ENCODE measurements at places on chromosomes 7 and 10. TPM values are rescaled to one million over a fixed set of nuclear protein-coding genes. Genes with fewer than 3 reads are reported as not detected.

DNA sequence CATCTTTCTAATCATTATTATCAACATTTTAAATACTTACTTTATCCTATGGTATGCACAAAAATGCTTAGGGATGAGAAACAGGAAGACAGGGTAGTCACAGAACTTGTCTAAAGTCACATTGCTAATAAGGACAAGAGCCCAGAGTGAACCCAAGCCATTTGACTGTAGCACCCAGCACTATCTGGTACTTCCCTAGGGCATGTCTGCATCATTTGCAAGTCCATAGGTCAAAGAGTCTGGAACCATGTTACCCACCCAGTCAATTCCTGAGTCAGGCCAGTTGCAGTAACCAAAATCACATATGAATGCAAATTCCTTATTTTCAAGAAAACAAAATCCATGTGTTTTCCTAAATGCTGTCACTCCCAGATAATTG lies 19.1 kb downstream of the ASAH2 start:
- H3K4me1 ChIP-seq = no peaks in the 10 kb centered on the region
- DNase-seq = no peak
- peaks cover 14% of the 10 kb centered on the region for H3K27me3 ChIP-seq
- no peaks in the 10 kb centered on the region for H3K36me3 ChIP-seq

GRCh38 chr10:6593241-6593671 lies 13.2 kb upstream of the PRKCQ start:
- H3K4me3 ChIP-seq = no peak overlapping the region
- no peak overlapping the region for H3K27ac ChIP-seq
- H3K4me1 ChIP-seq = no peaks in the 10 kb centered on the region
- DNase-seq = no peak
- H3K27me3 ChIP-seq = no peaks in the 10 kb centered on the region

DNA sequence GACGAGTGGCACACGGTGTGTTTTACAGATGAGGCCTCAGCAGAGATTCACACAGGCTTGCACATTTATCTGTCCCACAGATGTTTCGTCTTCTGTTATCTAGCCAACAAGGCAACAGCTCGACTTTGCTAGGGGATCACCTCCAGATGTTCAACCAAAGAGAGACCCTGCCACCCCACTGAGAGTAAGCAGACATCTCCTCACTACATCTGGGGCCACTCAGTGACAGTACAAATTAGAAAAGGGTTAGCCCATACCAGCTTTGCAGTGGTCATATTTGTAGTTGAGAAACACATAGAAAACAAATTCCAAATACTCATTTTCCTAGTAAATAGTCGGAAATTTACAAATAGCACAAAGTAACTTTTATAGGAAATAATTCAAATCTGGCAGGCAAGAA lies 164.2 kb downstream of the HDAC9 start:
- H3K36me3 ChIP-seq = no peaks in the 10 kb centered on the region
- no peak overlapping the region for H3K4me3 ChIP-seq
- no peaks in the 10 kb centered on the region for H3K27me3 ChIP-seq

DNA sequence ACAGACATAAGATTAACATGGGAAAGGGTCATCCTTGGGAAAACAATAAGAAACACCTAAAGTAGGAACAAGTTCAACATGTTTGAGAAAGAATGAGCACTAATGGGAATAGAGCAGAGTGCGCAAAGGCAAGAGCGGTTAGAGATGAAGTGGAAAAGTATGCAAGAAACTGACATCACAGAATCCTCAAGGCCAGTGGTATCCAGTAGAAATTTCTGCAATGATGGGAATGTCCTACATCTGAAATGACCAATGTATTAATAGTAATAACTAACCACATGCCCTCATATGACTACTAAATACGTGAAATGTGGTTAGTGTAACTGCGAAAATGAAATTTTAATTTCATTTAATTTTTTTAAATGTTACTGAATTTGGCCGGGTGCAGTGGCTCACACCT lies 54.8 kb downstream of the TFEC start:
- no peaks in the 10 kb centered on the region for H3K4me1 ChIP-seq
- H3K27ac ChIP-seq = no peak overlapping the region
- no peak overlapping the region for H3K4me3 ChIP-seq
- no peaks in the 10 kb centered on the region for H3K36me3 ChIP-seq

- no peaks in the 10 kb centered on the region for H3K27me3 ChIP-seq
- no peak for DNase-seq
- H3K36me3 ChIP-seq = no peaks in the 10 kb centered on the region
- no peak overlapping the region for H3K4me3 ChIP-seq
Observed at GRCh38 chr7:141696348-141696747, 5.6 kb downstream of the DENND11 start.

SLC37A3 gene
- total RNA-seq = 35.2 TPM

GRCh38 chr10:95447685-95448084 lies 113.5 kb downstream of the SORBS1 start:
- H3K27me3 ChIP-seq = no peaks in the 10 kb centered on the region
- H3K4me1 ChIP-seq = peaks cover 41% of the 10 kb centered on the region
- no peaks in the 10 kb centered on the region for H3K36me3 ChIP-seq

GRCh38 chr10:58755677-58756076 lies 243.0 kb downstream of the BICC1 start:
- DNase-seq = no peak
- H3K4me1 ChIP-seq = peaks cover 4% of the 10 kb centered on the region
- H3K4me3 ChIP-seq = no peak overlapping the region

- no peak overlapping the region for H3K4me3 ChIP-seq
- no peaks in the 10 kb centered on the region for H3K4me1 ChIP-seq
Observed at GRCh38 chr10:74163319-74164068, 12.5 kb downstream of the ADK start.

OPALIN gene
- not detected for total RNA-seq

GRCh38 chr7:130069179-130069977 lies 956 bp upstream of the KLHDC10 start:
- peak overlapping the region; percentile 82 for H3K27ac ChIP-seq
- H3K4me3 ChIP-seq = peak overlapping the region; percentile 96
- no peaks in the 10 kb centered on the region for H3K36me3 ChIP-seq
- H3K27me3 ChIP-seq = no peaks in the 10 kb centered on the region
- DNase-seq = no peak
- H3K4me1 ChIP-seq = peaks cover 23% of the 10 kb centered on the region

DNA sequence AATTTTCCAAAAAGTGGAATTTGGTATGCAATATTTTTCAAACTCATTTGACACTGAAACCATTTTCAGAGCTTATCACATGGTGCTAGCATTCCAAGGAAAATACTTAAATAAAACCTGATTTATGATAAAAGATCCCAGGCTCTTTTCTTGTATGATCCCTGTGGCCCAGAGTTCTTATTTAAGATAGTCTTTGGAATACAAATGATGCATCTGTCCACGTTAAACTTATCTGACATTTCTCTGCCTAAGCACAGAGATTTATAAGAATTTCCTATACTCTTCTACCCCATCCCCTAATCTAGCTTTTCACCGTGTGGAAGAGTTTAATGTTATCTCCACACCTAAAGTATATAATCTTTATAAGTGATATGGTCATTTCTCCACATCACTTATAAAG lies 66.2 kb downstream of the AHR start:
- DNase-seq = no peak
- no peaks in the 10 kb centered on the region for H3K36me3 ChIP-seq
- H3K27ac ChIP-seq = no peak overlapping the region
- no peak overlapping the region for H3K4me3 ChIP-seq
- H3K4me1 ChIP-seq = peaks cover 18% of the 10 kb centered on the region
- no peaks in the 10 kb centered on the region for H3K27me3 ChIP-seq

GIMAP1 gene
- 13.0 TPM for total RNA-seq

VAX1 gene
- not detected for total RNA-seq

PRSS1 gene
- not detected for total RNA-seq

DNA sequence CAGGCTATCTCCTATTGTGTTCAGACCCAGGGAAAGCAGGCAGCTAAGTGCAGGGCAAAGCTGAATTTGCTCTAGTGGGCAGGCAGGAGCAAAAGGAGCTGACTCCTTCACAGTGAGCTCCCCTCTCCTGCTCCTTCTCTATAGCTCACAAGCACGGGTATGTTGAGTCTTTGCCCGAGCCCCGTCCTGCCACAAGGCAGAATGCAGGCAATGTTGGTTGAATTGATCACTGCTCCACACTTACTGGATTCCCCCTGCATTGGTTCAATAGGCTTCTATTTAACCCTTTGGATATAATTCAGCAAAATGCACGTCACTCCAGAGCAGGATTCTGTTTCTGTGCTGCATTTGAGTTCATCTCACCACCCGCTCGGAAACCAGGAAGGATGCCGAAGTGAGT lies 16.2 kb upstream of the C10orf90 start:
- no peaks in the 10 kb centered on the region for H3K36me3 ChIP-seq
- DNase-seq = no peak
- H3K4me3 ChIP-seq = no peak overlapping the region
- no peak overlapping the region for H3K27ac ChIP-seq

DNA sequence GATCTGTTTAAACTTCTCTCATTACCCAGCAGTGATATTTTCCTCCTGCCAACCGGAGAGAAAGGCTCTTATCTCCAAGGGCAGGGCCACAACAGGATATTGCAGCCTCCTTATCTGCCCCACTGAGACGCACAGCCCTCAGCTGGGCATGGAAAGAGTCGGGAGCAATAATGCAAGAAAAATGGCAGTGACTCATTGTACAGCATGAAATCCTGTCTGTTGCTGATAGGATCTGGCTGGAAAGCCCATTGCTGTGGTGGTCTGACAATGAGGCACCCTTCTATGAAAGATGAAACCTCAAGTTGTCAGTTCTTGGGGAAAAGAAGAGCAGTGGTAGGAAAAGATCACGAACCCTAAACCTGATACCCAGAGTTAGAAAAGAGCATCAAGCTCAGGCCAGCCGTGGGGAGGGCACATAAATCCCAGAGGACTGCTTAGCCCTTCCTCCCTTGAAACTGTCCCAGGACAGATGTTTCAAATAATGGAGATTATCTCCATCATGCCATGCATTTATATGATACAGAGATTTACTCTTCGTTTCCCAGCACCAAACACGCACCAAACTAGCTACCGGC lies 47.0 kb upstream of the FIGNL1 start:
- H3K4me3 ChIP-seq = no peak overlapping the region
- no peaks in the 10 kb centered on the region for H3K27me3 ChIP-seq
- peaks cover 24% of the 10 kb centered on the region for H3K4me1 ChIP-seq
- DNase-seq = no peak
- H3K36me3 ChIP-seq = no peaks in the 10 kb centered on the region

GRCh38 chr10:84214612-84215235 lies 10.6 kb downstream of the LRIT2 start:
- no peaks in the 10 kb centered on the region for H3K36me3 ChIP-seq
- H3K4me3 ChIP-seq = no peak overlapping the region
- H3K27me3 ChIP-seq = no peaks in the 10 kb centered on the region
- no peak overlapping the region for H3K27ac ChIP-seq
- no peaks in the 10 kb centered on the region for H3K4me1 ChIP-seq

DNA sequence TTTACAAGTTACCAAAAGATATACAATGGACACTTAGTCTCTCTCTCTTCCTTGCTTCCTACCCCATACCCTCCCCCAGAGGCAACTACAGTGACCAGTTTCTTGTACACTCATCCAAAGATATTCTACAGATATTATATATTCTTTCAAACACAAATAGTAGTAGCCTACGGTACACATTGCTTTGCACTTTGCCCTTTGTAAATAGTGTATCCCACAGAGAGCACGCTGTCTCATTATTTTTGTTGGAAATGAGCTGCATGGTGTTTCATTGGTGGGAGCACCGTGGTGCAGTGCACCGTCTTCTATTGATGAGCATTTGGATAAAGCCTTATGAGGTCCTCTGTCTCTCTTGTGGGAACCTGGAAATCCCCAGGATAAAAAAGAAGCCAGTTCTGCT lies 24.2 kb downstream of the STRA8 start:
- H3K27ac ChIP-seq = no peak overlapping the region
- H3K4me3 ChIP-seq = no peak overlapping the region
- no peak for DNase-seq
- H3K36me3 ChIP-seq = no peaks in the 10 kb centered on the region
- H3K27me3 ChIP-seq = no peaks in the 10 kb centered on the region

DNA sequence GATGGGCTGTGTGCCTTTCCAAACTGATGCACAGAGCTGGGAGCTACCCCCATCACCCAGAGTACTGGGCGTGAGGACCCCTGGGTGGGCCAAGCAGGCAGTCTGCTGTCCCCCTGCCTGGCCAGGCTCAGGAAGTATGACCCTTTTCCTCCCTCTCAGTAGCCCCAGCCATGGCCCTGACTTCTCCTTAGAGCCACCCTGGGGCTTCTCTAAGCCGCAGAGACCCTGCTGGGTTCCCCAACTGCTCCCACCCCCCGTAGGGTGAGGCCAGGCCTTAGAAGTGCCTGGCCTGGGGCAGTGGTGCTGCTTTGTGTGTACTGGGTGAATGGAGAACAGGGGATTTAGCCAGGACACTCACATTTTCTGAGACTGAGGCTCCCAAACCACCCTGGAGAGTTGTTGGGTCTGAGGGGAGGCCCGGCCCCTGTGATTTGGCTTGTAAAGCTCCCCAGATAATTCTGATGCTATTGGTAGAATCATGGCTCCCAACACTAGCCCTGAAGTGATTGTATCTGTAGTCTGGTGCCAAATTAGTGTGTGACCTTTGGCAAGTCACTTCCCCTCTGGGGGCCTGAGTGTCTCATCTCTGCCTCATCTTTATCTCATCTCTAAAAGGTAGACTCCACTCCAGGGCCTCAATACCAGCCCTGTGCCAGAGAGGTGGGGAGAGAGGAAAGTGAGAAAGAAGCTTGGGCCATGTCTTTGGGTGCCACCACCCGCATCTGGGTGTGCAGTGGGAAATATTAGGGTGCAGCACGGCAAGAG lies 99.7 kb upstream of the PPIF start:
- peaks cover 69% of the 10 kb centered on the region for H3K4me1 ChIP-seq
- H3K36me3 ChIP-seq = no peaks in the 10 kb centered on the region
- no peak for DNase-seq
- H3K4me3 ChIP-seq = no peak overlapping the region

DNA sequence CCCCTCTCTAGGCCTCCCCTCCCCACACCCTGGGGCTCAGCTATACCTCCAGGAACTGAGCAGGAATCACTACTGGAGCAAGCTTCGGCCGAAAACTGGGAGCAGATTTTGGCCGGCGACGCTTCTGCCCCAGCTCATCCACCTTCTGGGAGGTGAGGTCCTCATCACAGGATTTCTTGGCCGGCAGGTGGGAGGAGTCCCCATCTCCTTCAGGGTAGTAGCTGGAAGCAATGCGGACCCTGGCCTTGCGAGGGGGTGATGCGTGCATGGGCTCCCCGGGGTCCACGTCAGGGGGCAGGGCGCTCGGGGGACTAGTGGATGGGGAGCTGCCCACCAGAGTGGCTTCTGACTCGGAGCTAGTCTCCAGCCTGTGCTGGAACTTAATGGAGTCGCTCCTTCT lies 105.5 kb downstream of the DLG5 start:
- DNase-seq = no peak
- H3K36me3 ChIP-seq = peaks cover 54% of the 10 kb centered on the region
- H3K27me3 ChIP-seq = no peaks in the 10 kb centered on the region
- H3K4me3 ChIP-seq = no peak overlapping the region
- no peak overlapping the region for H3K27ac ChIP-seq
- no peaks in the 10 kb centered on the region for H3K4me1 ChIP-seq

GRCh38 chr7:75993689-75994387 lies 557 bp downstream of the TMEM120A start:
- H3K4me1 ChIP-seq = peaks cover 13% of the 10 kb centered on the region
- H3K27ac ChIP-seq = peak overlapping the region; percentile 92
- H3K36me3 ChIP-seq = no peaks in the 10 kb centered on the region
- H3K4me3 ChIP-seq = peak overlapping the region; percentile 99
- no peaks in the 10 kb centered on the region for H3K27me3 ChIP-seq

All from upper lobe of right lung (tissue), 1 donor.